ENCODE measurements at places on chromosomes 3 and 15. TPM values are rescaled to one million over a fixed set of nuclear protein-coding genes. Genes with fewer than 3 reads are reported as not detected.

DNA sequence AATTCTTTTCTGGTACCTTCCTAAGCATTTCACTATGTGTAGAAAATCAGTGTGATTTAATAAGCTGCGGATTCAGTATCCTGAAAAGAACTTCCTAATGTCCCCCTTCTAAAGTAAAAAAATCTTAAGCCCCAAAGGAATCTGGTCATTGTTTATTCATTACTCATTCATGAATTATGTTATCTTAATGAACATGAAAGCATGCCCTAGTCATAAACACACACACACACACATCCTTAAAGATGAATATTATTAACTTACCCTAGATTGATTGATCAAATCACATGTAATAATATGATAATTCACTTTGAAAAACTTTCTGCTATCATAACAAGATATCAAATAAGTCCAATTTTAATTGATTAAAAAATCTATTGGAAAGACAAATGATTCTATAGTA, 96.4 kb upstream of the BFSP2 start:
- no peak overlapping the region for H3K27ac ChIP-seq
- no peak overlapping the region for H3K4me3 ChIP-seq
- no peaks in the 10 kb centered on the region for H3K4me1 ChIP-seq
- H3K36me3 ChIP-seq: no peaks in the 10 kb centered on the region

DNA sequence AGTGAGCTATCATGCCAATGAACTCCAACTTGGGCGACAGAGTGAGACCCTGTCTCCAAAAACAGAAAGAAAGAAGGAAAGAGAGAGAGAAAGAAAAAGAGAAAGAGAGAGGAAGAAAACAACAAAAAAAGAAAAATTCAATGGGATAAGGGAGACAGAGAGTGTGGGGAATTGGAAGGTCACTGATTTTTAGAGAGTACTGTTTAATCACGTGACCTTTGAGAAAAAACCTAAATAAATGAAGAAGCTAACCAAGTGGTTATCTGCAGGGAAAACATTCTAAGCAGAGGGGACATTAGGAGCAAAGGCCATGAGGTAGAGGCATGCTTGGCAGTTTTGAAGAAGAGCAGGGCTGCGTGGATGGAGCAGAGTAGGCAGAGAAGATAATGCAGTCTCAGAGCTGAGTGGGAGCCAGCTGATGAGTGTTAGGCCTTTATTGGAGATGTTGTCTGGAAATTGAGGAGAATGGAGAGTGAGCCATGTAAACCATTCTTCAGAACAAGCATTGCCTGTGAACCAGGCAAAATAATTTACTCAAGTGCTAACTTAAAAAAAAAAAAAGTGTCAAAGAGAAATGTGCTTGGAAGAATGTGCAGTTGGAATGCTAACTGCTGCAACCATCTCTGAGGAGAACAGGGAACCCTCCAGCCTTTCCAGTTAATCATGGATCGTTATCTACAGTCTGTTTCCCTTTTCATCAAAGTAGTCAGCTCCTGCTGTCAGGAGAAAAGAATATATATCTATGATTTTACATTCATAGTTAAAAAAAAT, 377.3 kb upstream of the SEMA6D start:
- H3K4me3 ChIP-seq: no peak overlapping the region
- H3K36me3 ChIP-seq: no peaks in the 10 kb centered on the region
- no peak for DNase-seq
- no peaks in the 10 kb centered on the region for H3K27me3 ChIP-seq
- no peaks in the 10 kb centered on the region for H3K4me1 ChIP-seq
- no peak overlapping the region for H3K27ac ChIP-seq

The YEATS2 gene
- total RNA-seq: 10.9 TPM

DNA sequence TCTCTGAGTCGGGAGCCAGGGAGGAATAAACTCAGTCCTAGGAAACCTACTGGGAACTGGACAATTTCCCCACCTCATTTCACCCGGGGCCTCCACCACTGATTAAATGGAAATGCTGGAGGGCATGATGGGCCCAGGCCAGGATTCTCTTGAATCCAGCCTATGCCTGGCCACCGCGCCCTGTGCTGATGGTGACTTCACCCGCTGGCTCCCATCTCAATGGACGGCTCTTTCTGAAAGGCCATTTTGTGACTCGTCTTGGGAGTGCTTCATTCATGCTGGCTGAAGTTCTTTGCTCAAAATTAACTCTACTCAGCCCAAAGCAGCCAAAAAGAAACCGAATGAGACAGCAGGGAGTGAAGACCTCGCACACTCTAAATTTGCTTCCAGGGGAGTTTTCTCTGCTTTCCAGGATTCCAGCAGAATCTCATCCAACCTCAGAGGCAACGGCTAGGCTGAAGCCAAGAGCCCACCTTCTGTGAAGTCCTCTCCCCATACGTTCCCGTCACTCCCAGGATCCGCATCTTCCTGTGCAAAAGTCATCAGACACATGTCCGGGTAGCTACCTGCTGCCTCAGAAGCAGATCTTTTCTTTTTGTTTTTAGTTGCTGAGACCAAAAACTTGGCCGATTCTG, 266.0 kb upstream of the ICE2 start:
- no peak for DNase-seq
- H3K4me1 ChIP-seq: peaks cover 4% of the 10 kb centered on the region
- no peaks in the 10 kb centered on the region for H3K36me3 ChIP-seq
- no peak overlapping the region for H3K4me3 ChIP-seq
- no peak overlapping the region for H3K27ac ChIP-seq
